COR-L47 (cell line): ENCODE measurements at places on chromosomes 2 and 18.

- no peak for DNase-seq
Observed at GRCh38 chr18:48957136-48957535, 6.4 kb upstream of the SMAD7 start.

- DNase-seq = no peak
Observed at GRCh38 chr2:47079515-47080412, 75.3 kb downstream of the STPG4 start.

DNA sequence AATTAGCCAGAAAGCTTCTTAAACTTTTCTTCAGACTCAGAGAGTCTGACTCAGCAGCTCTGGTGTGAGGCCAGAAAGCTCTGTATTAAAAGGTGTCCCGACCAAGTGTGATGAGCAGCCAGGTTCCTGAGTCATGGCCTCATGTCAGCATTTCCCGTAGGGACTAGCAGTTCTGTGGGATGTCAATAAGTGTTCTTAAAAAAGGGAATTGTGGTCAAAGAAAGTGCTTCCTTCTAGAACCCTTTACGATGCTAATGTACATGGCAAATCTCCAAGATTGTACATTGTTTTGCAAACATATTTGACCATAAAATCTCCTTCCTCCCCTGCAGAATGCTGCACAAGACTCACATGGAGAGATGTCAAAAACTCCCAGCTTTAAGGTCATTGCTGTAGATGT, 80.1 kb downstream of the PLA2R1 start:
- no peak for DNase-seq

GRCh38 chr2:233464531-233465240, 101.9 kb downstream of the USP40 start:
- no peak for DNase-seq

GRCh38 chr2:205781244-205781931, 99.1 kb downstream of the NRP2 start:
- DNase-seq = peak; percentile 23

- peak; percentile 75 for DNase-seq
Observed at GRCh38 chr18:55779691-55780585, 191.9 kb upstream of the TCF4 start.

- DNase-seq = no peak
Observed at GRCh38 chr2:9311488-9311887, 104.9 kb downstream of the ASAP2 start.

GRCh38 chr18:8232791-8233190, 376.4 kb upstream of the RAB12 start:
- DNase-seq = no peak

- peak; percentile 17 for DNase-seq
Observed at GRCh38 chr2:231708773-231709635, 679 bp downstream of the PTMA start.

GRCh38 chr2:20580690-20581437, 70.0 kb downstream of the HS1BP3 start:
- DNase-seq = no peak
